WERI-Rb-1 (cell line): ENCODE measurements at places on chromosomes 1 and 21.

GRCh38 chr1:209688746-209689234 is 13.6 kb downstream of the G0S2 start:
- no peak for DNase-seq

DNA sequence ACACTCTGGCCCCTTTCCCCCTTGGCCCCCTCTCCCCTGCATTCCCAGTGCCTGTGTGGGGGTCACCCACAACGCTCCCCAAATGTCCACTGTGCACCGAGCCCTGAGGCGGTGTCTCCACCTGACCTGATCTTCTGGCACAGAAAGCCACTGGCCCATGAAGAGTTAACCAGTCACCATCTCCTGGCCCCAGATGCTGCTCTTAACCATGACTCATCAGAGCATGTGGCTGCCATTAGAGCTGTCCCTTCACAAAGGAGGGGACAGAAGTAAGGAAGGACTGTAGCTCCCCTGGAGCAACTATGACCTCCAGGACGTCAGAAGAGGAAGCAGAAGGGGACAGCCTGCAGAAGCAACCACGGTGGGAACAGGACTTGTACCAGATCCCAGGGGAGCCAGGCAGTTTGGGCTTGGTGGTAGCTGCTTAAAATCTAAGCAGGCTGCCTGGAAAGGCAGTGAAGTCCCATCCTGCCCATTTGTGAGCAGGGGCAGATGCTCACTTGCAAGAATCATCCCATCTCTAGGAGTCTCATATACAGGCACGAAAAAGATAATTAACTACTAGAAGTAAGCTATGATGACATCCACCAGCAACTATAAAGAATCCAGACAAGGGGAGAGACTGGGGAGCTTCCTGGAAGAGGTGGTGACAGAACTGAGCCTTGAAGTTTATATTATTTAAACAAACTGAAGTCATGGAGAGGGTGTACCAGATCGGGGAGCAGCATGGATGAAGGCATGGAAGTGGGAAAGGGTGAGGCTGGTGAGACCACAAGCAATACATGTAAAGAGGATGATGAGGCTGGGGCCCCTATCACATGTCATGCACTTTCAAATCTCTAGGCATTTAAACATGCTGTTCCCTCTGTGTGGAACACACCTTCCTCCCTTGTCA is 1.1 kb upstream of the TTC39A start:
- peak; percentile 70 for DNase-seq

DNA sequence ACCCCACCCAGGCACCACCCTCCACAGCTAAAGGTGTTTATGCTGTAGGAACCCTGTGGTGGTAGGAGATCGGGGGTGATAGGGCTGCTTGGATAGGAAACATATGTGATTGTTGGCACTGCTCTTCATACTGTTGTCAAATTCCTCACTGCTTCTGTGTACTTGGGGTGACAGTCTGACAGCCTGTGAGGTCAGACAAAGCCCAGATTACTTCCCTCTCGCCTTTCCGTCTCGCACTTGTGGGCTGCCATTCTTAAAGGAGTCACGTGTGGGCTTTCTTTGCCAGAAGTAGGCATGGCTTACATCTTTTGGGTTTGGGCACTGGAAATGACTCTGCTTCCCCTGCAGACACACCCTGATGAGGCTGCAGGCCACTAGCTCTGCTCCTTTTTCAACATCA is 363.8 kb downstream of the DISC1 start:
- no peak for DNase-seq

DNA sequence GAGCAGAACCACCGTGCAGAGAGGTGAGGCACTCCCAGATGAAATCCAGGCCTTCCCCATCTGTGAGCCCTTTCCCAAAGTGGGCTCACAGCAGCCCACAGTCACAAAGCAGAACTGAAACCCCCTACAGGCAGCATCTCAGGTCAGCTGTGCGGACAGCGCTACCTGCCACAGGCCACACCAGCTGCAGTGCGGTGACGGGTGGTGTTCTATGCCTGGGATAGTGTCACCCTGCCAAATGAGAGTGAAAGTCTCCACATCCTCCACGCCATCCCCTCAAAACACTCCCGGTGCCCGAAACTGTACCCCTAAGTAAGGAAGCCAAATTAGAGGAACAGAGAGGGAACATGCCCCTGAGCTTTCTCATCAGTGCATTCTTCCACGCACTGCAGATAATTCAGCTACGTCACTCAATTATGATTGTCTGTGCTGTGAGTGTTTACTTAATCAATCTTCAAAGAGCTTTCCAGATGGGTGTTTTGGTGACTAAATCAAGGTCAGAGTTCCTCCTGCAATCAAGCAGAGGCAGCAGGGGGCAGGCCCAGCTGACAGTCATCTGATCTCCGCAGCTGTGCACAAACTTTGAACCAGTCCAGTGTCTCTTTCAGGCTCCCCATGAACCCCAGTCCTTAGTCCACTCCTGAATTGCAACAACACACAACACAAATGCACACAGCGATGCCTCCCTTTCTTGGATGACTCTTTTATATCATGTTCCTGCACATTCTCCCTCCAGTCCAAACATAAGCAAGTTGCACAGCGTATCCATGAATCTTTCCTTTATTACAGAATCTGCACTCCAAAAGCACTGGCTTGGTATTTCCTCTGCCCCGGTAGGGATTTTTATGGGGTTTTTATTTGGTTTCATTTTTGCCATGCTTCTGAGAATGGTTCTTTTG is 150.0 kb downstream of the TOMM20 start:
- no peak for DNase-seq

- no peak for DNase-seq
Observed at GRCh38 chr21:42037943-42038342, 27.8 kb upstream of the ZBTB21 start.

- peak; percentile 80 for DNase-seq
Observed at GRCh38 chr1:10210841-10211804, 753 bp downstream of the KIF1B start.

GRCh38 chr1:203196371-203196770 is 9.9 kb upstream of the CHI3L1 start:
- no peak for DNase-seq

- DNase-seq = no peak
Observed at GRCh38 chr1:117037802-117038201, 22.3 kb upstream of the TTF2 start.

- no peak for DNase-seq
Observed at GRCh38 chr1:93437976-93438605, 9.8 kb upstream of the FNBP1L start.

- no peak for DNase-seq
Observed at GRCh38 chr1:175820456-175821025, 77.1 kb upstream of the TNR start.

- no peak for DNase-seq
Observed at GRCh38 chr1:4699376-4700301, 45.2 kb downstream of the AJAP1 start.

DNA sequence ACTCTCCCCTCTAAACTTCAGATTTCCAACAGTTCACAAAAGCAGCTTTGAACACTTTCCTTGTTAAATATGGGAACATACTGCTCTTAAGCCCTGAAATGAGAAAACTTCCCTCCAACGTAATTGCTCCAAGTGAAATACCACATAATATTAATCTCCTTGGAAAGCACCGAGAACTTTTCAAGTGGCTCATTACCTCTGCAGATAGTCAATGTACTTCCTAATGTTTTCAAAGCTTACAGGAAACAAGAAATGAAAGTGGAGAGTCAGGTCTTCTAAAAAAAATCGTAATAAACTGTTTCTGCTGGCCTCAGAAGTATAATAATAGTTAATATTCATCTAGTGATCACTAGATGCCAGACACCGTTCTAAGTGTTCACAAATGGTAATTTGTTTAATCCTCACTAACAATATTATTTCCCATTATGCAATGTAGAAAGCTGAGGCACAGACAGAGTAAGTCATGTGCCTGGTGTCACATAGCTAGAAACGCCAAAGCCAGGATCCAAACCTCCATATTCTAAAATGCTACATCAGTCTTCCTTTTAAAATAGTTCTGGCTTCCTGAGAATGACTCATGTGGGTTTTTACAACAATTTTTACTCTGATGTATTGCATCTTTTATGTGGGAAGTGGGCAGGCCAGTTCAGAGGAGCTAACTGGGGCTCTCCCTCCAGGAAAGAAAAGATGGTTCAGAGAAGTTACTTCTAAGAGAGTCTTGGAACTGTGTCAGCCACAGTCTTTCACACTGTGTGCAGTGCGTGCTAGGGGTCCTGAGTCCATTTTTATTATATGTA is 177.2 kb downstream of the PLPPR4 start:
- no peak for DNase-seq

DNA sequence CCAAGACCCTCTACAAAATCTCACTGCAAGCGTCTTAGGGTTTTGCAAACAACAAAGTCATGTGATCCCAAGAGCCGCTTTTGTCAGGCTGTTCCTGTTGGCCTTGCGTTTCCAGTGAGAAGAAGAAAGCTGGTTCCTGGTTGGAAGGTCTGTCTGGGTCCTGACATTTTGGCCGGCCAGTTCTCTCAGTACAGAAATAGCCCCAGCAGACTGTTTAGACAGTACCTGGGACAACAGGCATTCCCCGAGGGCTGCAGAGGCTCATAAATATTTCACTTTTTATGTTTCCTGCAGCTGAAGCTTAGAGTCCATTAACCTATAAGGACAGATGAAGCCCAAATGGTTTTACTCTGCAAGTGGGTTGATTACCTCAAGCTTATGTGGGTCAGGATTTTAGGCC is 8.6 kb downstream of the GPR137B start:
- no peak for DNase-seq

- DNase-seq = no peak
Observed at GRCh38 chr1:111967067-111967690, 22.3 kb downstream of the KCND3 start.

DNA sequence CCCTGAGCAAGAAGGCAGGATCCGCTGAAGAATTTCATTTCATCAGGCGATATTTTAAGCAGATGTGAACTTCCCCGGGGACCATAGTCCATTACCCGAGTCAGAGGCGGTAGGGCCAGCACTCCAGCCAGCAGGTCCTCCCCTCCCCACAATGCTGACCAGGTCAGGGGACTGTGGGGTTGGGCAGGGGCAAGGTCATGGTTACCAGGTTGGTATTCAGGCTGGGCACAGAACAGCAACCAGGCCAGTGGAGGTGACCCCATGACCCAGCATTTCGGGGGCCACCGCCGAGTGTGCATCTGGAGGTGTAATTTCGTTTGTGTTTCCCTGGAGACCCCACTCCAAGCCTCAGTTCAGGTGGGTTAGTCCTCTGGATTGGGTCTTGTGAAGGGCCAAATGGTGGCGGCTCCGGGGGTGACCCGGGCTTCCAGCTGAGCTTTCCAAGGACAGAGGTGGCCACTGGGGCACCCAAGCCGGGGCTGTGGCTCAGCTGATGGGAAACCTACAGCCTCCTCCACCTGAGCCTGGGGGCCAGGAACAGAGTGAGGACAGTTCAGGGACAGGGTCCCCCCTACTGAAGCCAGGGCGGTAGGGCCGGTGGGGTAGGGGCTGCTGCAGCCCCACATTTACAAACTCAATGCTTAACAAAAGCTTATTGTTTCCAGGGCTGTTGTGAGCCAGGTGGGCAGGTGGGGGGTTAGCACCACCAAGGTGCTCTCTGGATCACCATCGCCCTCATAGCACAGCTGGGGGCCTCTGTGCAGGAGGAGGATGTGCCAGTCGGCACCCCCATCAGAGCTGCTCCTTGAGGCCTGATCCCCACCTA is 2.8 kb downstream of the PRDM16 start:
- no peak for DNase-seq

- peak; percentile 84 for DNase-seq
Observed at GRCh38 chr21:45310459-45310858, 22.8 kb upstream of the POFUT2 start.

GRCh38 chr1:911875-912739 is 11.6 kb upstream of the SAMD11 start:
- DNase-seq = peak; percentile 77

- no peak for DNase-seq
Observed at GRCh38 chr1:187921426-187921825, 1092.7 kb downstream of the PLA2G4A start.

DNA sequence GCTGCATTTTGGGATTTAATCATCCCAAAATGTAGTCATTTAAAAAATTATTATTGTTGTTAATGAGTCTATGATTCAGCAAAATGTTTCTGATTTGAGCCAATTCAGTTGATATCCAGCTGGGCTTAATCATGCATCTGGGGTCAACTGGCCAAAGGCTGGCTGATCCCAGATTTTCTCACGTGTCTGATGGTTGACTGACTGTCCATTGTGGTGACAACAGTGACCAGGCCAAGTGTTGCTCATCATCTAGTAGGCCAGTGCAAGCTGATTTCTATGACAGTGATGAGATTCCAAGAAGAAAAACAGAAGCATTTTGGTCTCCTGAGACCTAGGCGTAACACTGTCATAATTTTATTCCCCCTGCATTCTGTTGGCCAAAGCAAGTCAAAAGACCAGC is 80.1 kb upstream of the ZC3H11B start:
- no peak for DNase-seq

GRCh38 chr1:103788377-103788776 is 38.7 kb downstream of the AMY1C start:
- no peak for DNase-seq

DNA sequence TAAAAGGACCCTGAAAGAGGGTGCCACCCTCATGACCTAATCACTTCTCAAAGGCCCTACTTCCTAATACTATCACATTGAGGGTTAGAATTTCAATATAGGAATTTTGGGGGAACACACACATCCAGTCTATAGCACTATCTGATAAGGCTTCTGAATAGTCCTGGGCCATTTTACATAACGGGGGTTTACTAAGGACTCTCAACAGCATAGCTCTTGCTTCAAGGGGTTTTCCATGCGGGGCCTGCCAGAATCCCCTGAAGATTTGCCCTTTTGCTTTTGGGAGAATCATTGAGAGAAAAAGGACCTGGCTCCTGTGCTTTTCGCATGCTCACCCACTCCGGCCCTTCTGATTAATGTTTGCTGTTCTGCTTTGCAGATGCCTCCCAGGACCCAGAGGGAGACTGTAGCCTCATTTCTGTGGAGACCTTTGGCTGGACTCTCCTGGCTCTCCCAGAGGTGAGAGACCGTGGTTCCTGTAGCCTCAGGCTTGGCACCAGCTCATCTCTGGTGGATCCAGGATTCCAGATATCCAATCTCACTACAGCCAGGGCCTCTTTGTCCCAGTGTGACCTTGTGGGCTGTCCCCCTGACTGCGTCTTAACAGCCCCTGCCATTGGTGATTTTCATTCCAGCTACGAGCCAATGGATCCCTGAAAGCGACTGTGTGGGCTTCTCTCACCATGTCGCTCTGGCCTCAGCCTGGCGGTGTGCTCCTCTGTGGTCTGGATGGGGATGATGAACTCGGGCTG is 72.6 kb downstream of the DDR2 start:
- DNase-seq = no peak

DNA sequence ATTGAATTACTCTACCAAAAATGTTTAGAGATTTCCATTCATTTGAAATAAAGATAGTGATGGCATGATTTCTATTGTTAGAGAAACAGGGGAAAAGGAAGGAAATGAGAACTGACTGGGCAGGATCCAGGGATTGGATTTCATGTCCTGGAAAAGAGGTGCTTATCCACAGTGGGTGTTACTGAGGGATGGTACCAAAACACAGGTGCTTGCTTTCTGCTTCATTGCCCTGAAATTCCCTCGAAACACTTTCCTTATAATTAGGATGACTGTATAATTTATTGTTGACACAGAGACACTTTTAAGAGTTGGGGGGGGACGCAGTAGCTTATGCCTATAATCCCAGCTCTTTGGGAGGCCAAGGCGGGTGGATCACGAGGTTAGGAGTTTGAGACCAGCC is 185.0 kb upstream of the KCNK2 start:
- no peak for DNase-seq

- DNase-seq = no peak
Observed at GRCh38 chr1:147757015-147757990, 3.1 kb downstream of the GJA5 start.
